ENCODE measurements at places on chromosomes 13 and 19.

DNA sequence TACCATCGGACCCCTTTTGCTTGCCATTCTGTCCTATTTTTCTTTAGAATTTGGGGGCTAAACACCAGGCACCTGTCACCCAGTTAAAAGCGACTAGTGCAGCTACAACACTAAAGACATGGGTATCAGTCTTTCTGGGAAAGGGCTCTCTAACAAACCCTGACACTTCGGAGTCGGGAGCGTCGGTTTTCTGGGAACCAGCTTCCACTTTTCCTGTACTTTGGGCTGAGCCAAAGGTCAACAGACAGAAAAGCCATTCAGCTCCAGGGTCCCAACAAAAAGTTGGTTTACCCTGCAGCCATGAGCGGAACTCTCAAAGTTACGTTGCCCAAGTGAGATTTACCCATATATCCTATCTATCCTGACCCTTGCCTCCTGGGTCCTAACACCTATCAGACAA is 337.0 kb upstream of the SLITRK5 start:
- DNase-seq = no peak

DNA sequence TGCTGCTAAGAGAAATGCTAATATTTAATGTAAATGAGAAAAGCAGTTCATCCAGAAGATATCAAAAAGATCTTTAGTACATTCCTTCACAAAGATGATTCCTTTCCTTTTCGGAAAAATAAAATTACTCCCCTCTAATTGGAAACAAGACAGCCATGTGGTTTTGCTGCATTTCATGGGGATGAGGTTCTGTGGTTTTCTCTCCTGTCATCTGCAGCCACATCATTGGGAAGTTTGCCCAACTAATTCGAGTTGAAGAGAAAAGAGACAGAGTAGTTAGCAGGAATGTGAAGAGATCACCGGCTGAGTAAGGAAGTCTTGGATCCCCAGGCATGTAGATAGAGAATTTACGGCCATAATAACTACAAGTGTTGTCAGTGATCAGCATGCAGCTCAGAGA is 122.1 kb downstream of the CYSLTR2 start:
- DNase-seq = peak; percentile 79

GRCh38 chr13:23621316-23621645 is 51.1 kb downstream of the TNFRSF19 start:
- DNase-seq = peak; percentile 43

DNA sequence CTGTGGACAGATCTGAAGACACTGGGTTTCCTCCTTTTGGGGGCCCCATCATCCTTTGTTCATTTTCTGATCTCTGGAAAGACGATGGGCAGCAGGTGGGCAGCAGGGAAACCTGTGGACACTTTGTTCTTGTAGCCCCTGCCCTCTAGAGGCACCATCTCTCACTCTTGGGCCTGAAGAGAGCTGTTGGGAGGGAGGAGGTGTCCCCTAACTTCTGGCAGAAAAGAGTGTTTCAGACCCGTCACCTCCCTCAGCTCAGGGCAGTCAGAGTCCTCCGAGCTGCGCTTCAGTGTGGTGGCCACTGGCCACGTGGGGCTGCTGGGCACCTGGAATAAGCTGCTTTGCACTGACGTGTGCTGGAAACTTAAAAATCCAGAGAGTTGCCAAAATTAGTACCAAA is 26.9 kb upstream of the RNF17 start:
- no peak for DNase-seq

DNA sequence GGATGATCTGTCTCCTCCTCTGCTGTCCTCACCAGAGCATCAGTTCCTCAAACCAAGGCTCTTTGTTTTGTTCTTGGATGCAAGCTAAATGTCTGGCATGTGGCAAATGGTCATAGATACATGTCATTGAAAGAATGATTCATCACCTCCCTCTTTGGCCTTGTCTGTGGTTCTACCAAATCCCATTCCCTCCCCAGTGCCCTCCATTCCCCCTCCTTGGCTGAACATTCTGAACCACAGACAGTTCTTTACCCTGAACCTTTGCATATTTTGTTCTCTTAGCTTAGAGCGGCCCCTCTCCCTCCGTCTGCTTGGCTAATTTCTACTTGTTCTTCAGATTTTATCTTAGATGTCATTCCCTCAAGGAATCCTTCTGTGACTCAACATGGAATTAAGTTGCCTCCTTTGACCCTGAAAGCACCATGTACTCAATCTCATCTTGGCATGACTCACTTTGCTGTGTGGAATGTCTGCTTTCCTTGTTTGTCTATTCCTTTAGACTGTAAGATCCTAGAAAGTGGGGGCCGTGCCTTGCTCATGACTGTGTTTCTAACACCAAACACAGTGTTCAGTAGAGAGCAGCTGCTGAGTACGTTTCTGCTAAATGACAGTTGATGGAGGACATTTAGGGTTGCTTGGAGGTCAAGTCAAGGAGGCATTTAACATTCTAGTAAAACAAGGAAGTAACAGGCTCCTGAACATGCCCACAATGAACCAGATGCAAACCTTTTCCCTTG is 8.1 kb downstream of the ALOX5AP start:
- DNase-seq = peak; percentile 95

GRCh38 chr13:103436057-103436654 is 369.9 kb upstream of the SLC10A2 start:
- no peak for DNase-seq

GRCh38 chr13:49791711-49792549 is 552 bp downstream of the KPNA3 start:
- DNase-seq = no peak

DNA sequence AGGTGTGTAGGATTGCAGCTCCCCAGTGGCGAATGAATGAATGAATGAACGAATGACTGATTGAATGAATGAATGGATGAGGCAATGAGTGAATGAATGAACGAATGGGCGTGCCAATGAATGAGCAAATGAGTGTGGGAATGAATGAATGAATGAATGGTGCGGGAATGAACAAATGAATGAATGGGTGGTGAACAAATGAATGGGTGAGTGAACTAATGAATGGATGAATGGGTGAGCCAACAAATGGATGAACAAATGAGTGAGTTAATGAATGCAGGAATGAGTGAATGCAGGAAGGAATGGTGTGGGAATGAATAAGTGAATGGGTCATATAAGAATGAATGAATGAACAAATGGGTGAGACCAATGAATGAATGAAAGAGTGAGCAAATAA is 14.7 kb downstream of the ANKRD24 start:
- DNase-seq = no peak
